NCI-H2081 (cell line): ENCODE measurements at places on chromosomes 12 and 14.

DNA sequence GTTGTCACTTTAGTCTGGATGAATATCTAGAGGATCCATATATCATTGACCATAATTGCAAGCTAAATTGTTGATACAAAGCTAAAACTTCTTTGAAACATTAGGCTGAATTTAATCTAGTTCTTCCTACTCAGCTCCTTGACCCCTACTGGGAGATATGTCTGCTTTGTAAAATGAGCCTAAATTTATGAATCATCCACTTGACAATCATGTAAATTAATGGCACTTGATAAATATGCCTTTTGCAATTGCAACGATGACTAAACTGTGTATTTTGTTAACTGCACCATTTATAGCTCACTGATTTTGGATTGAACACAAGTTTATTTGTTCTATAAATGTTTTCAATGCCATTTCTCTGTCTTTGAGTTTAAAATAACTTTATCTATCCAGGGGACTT lies 1616.5 kb upstream of the FLRT2 start:
- no peak for DNase-seq

DNA sequence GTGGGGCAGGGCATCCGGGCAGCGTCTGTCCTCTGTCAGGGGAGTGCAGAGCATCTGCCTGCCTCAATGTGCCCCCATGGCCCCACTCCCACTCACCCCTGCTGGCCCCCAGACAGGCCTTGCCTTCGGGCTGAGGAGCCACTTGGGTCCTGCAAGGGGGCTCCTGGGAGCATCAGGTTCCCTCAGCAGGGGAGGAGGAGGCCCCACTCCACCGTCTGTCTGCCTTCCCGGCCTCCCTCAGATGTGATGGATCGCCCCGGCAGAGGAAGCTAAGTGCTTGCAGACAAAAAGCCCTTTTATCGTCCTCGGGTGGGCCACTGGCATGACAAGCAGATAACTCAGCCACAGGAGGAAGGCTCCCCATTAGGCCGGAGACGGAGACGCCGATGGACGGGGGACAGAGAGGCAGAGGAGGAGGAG lies 35.1 kb downstream of the NCOR2 start:
- DNase-seq = no peak

GRCh38 chr12:109553483-109553882 lies 19.8 kb downstream of the MMAB start:
- no peak for DNase-seq

- no peak for DNase-seq
Measured at GRCh38 chr14:74394549-74394948, 31.5 kb downstream of the SYNDIG1L start.

- DNase-seq = no peak
Measured at GRCh38 chr12:80064951-80065350, 34.4 kb upstream of the OTOGL start.
